D721Med (cell line): ENCODE measurements at places on chromosomes 1 and 21.

DNA sequence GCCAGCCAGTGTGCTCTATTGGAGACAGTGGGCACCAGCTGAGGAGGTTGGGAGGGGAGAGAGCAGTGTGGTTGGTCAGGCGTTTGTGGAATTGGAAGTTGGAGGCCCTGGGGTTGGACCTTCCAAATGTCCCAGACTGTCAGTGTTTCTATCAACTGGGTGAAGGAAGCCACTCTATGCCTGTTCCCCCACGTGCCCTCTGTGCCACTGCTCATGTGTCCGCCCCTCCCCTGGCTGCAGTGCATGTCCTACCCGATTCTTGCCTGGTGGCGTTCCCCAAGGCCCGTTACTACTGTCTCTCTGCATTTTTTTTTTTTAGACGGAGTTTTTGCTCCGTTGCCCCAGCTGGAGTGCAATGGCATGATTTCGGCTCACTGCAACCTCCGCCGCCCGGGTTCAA is 21.1 kb downstream of the ADORA1 start:
- DNase-seq: no peak

DNA sequence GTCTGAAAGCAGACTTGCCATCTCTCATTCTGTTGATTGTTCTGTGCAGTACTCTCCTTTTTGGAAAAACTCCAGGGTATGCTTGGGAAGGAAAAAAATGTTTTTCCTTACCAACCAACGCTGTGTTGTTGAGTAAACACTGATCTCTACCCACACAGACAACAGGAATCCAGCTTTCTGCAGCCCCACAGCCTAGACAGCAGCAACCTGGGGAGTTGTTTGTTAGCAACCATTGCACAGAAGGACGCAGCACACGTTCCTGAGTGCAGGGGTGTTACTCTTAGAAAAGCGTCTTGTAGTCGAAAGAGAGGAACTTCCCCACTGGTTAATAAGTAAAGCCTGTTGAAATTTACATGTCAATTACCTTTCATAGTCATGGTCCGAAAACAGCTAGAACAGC is 56.6 kb downstream of the SMYD2 start:
- no peak for DNase-seq

GRCh38 chr1:80163686-80164085 is 1157.2 kb upstream of the ADGRL4 start:
- DNase-seq: no peak

- no peak for DNase-seq
Measured at GRCh38 chr1:198788561-198789064, 149.8 kb downstream of the PTPRC start.

GRCh38 chr1:172895050-172895460 is 155.7 kb downstream of the TNFSF18 start:
- DNase-seq: no peak

DNA sequence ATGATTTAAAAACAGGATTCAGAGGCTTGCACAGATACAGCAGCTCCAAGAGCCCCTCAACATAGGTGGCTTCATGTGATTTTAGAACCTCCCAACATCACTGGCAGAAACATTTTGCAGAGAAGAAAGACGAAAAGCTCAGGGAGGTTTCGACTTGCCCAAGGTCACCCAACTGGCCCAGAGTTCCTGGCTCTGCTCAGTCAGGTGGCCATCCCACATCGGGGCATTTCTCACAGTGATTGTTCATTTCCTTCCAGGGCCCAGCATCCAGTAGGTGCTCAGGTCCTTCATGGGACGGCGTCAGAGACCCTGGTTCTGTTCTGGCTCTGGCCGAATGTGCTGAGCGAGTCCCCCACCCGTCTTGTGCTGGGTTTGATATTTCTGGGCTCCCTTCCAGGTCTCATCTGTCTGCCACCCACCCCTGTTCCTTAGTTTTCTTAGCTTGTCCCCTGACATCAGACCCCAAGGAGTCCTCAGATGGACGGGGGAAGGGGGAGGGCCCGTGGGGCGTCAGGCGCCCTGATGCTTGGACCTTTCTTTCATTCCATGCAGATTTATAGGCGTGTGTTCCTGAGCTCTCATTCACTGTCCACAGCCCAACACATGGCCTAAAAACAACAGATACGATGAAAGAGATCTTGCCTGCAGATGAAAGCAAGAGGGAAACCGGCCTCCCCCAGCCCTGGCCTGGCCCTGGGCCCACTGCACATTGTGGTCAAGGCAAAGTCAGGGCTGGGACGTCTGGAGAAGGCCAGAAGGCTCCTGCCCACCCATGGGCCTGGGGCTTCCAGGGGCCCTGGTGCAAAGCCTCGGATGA is 123.1 kb upstream of the ZBTB40 start:
- DNase-seq: no peak

- no peak for DNase-seq
Measured at GRCh38 chr21:16912075-16912474, 600.8 kb upstream of the CXADR start.
